ENCODE measurements at places on chromosomes 11 and 22.

DNA sequence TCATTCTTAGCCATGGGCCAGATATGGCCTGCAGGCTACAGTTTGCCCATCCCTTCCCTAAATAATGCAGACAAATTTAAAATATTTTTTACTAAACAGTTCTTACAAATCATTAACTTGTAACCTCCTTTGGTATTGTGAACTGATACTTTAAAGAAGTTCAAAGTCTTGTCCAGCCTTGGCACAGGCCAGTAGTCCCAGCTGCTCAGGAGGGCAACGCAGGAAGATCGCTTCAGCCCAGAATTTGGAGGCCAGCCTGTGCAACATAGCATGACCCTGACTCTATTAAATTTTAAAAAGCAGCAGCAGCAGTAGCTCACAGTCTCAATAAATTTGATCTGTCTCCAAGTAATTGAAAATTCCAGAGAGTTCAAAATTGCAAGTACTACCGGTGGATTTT, 83.7 kb upstream of the ARHGAP32 start:
- DNase-seq, result no peak

DNA sequence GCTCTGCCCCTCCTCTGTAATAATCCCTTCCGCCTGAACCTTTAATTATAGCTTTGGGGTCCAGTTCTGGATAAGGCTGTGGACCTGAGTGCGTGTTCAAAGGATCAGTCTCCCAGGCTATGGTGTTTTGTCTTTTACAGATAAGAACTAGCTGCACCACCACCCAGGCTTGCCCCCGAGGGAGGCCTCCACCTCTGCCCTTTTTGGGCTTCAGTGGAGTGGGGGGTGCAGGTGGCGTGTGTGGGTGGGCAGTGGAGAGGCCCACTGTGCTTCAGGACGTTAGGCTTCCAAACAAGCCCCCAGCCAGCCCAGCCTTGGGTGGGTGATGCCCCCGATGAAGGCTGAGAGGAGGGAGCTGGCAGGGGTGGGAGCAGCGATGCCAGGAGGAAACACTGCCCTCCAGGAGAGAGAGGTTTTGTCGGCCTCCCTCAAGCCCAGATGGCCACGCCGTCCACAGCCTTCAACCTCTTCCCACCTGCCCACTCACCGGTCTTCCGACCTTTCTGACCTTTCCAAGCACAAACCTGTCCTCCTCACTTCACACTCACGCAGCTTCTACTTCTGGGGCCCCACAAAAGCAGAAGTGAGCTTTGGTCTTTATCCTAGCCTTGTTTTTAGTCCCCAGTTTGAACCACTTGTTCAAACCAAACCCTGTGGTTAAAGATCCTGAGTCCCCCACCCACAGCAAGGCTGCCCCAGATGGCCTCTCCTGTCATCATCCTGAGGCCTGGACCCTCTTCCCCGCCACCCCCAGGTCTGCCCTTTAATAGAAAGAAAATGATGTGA, 20.4 kb downstream of the PSMD13 start:
- no peak for DNase-seq

DNA sequence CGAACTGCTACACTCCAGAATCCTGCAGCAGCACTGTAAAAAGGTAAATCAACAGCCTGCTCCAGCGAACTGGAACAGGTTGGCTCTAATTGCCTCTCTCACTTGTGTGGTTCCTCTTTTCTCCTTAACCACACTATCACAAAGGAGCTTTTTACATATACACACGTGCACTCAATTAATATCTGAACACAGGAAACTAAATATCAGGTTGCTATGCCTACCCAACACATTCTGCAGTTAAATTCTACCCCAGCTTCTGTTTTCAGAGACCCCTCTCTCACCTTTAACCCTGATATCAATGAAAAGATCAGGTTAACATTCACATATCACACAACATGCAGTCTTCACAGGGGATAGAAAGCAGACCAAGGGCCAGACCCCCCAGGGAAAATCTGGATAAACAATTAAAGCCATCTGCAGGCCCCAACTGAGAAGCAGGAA, 11.0 kb downstream of the RBFOX2 start:
- no peak for DNase-seq

GRCh38 chr11:88206751-88207150, 31.5 kb upstream of the RAB38 start:
- no peak for DNase-seq

GRCh38 chr22:39150848-39151215, 1.6 kb downstream of the CBX7 start:
- no peak for DNase-seq

DNA sequence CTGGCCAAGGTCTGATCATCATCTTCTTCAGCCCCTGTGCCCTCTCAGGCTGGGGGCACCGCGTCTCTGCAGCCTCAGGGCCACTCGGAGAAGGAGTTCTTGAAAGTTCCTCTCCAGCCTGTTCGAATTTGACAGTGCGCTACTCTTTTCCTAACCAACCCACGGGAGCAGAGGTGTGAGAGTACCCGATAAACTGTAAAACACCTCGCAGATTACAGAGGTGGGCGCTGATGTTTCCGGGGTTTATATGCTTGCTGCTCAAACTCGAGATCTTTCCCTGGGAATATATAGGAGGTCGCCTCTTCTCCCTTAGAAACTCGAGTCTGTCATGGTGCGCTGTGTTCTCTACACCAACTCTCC, 515 bp downstream of the CTR9 start:
- DNase-seq, result no peak

- no peak for DNase-seq
Measured at GRCh38 chr22:24554313-24555164, at the start of gene GUCD1. Gene GUCD1, minus strand, starts transcription at chr22:24555138. Its CDS starts 147 bp downstream, at chr22:24554991.

DNA sequence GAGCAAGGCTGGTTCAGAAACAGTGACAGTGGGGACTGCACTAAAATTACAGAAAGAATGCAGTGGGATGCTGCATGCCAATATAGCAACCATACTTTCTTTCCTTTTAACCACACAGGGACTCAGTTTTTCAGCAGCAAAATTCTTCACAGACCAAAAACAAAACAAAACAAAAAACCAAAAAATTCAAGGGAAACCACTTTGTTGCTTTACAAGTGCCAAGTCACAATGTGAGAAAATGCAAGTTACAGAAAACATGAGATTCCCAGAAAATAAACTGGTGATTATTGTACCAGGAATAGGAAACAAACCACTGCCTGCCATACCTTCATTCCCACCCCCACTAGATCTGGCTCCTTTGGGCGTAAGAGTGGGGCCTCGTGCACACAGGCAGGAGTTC, 52.6 kb downstream of the TENM4 start:
- no peak for DNase-seq

GRCh38 chr11:62256281-62256680, 13.7 kb upstream of the SCGB2A2 start:
- DNase-seq, result no peak

GRCh38 chr22:33896575-33897447, 23.5 kb downstream of the LARGE1 start:
- no peak for DNase-seq

DNA sequence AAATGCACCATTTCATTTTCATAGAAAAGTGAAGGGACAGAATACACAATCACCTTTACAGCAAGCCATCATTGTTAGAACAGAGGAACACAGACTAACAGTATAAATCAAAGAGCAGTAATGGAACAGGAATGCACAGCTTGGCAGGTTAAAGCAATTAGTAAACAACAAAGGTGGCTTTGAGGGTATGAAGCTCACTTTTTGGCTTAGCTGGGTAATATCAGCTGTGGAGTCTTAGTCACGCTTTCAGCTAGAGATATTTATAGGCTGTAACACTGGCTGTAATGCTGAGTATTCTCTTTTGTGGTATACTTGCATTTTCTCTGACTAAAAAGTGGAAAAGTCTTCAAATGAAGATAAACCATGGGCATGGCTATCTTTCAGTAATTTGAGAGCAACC, 1780.5 kb downstream of the LRRC4C start:
- DNase-seq, result no peak

- no peak for DNase-seq
Measured at GRCh38 chr22:20571531-20572007, 64.2 kb downstream of the MED15 start.

DNA sequence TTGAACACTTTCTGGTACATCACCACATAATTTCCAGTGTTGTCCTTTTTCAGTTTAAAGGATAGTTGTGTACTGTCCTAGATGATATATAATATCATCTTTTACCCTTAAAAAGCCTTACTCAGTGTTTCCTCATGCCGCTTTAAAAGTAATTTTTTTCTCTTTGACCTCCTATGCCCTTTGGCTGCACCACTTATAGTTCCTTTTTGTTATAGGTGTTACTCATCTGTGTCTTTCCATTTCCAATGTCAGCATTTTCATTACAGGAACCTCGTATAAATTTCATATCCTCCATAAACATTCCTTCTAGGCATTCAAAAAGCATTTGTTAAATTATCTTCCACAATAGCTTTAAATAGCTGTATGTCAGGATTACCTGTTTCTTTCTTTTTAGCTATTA, 40.8 kb downstream of the USP47 start:
- no peak for DNase-seq

GRCh38 chr11:63369971-63370588, 495 bp downstream of the SLC22A9 start:
- no peak for DNase-seq

DNA sequence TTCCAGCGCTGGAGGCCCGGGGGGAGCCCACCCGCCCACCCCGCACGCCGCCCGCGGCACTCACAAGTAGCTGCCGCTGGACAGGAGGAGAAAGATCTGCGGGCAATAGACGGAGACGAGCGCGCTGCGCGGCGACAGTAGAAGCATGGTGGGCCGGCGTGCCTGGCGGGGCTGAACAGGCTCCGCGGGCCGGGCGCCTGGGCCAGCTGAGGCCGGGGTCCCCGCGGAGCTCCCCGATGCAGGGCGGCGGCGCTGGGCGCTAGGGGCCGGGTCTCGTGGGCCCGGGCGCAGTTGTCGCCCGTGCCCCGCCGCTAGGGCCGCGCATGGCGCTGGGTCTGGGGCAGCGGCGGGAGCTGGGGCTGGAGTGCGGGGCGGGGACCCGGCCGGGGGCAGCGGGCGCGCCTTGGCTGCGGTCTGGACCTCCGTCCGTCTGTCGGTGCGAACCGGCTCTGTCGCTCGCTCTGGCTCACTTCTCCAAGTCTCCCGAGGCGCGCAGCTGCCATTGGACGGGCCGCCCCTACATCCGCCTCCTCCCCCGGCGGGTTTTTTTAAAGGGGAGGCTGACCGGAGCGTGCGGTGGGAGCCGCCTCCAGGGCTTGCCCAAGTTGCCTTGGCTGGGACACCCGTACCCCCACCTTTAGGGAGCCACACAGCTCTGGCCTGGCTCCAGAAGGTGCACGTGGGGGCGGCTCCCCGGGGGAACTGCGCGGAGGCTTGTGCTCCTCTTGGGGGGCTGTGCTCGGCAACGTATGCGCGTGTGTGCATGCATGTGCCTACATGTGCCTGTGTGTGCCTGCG, 4.7 kb downstream of the WNT7B start:
- DNase-seq, result no peak

DNA sequence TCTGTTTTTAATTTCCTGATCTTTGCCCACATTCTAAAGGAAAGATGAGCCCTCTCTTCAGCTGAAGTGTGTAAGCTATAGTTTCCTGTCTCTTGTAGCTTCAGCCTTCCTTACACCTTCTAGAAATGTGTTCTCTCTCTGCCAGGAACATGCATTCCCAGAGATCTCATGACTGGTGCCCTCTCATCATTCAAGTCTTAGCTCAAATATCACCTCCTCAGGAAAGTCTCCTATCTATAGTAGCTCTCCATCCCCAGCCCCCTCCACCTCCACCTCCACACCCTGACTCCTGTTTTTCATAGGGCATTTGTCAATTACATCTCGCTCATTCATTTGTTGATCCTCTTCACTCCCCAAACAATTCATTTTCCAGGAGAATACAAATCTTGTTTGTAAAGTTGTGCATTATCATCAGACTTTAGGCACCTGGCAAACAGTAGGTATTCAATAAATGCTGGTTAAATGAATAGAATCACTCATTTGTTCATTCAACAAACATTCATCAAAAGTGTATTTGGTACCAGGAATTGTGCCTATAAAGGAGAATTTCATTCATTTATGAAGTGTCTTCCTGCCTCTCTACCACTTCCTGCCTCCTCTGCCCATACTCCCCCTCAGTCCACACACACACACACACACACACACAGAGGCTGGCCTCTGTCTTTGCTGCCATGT, 160.3 kb downstream of the BBOX1 start:
- DNase-seq, result no peak

DNA sequence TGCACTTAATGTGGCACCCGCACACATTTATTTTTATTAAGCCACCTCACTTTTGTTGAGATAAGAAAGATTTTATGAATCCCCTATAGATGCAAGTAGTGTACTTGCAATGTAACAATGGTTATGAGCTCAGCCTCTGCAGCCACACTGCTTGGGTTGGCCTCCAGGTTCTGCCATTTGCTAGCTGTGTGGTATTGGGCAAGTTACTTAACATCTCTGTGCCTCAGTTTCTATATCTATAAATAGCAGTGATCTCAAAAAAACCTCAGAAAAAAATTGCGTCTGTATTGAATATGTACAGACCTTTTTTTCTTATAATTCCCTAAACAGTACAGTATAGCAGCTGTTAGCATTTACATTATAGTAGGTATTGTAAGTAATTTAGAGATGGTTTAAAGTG, 10.0 kb downstream of the CUL5 start:
- no peak for DNase-seq

DNA sequence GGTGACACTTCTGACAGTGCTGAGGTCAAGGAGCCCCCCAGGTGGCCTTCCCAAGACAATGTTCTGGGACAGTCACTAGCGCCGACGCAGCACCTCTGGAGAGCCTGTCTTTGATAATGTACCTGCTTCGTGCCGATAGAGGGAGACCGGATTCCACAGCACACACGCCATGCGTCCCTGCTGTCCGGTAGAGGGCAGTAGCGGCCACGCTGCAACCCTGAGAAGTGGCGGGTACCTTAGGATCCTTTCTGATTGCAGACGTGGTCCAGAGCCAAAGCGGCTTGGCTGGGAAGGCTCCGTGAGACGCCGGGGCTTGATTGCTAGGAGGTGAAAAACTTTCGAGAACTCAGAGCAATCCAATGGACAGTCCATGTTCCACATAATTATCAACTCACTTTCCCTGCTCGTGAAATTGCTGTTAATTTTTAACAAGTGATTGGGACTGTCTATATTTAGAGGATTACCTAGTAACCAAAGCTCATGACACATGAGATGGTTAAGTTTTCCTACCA, 11.4 kb upstream of the BARX2 start:
- peak; percentile 75 for DNase-seq

DNA sequence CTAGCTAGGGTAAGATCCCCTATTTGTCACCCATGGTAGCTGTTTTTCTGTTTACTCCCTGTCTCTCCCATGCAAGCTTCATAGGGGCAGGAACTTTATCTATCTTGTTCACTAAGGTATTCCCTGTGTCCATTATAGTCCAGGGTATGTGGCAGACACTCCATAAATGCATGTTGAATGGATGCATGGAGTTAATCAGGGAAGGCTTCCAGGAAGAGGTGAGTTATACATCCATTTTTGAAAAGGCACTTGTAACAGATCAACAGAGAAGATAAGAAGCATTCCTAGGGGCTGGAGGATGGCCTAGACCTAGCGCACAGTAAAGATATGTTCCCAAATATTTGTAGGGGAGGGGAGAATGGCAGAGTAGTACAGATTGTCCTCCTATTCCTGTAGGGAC, 130.3 kb downstream of the BUD13 start:
- no peak for DNase-seq

- DNase-seq, result no peak
Measured at GRCh38 chr11:62556108-62556874, 9.7 kb upstream of the AHNAK start.

- no peak for DNase-seq
Measured at GRCh38 chr11:6448574-6448973, 7.8 kb upstream of the HPX start.

- DNase-seq, result no peak
Measured at GRCh38 chr11:120659076-120659475, 147.5 kb downstream of the GRIK4 start.

GRCh38 chr11:72552399-72552910, 118.1 kb upstream of the CLPB start:
- DNase-seq, result no peak

GRCh38 chr11:85682330-85683305, 3.4 kb downstream of the CCDC89 start:
- DNase-seq, result no peak

Data from NCI-H2107 (cell line).